NCI-H446 (cell line): ENCODE measurements at places on chromosomes 7 and 10.

DNA sequence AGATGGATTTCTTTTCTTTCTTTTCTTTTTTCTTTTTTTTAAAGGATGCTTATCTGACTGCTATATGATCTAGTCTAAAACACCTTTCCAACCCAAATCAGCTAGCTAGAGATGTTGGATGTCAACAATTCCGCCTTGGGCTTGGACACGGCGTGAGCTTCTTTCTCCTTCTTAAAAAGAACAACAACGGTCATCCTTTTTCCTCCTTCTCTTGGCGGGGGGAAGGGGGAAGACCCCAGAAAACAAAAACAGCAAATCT lies 1.0 kb downstream of the BEND7 start:
- DNase-seq, result no peak

DNA sequence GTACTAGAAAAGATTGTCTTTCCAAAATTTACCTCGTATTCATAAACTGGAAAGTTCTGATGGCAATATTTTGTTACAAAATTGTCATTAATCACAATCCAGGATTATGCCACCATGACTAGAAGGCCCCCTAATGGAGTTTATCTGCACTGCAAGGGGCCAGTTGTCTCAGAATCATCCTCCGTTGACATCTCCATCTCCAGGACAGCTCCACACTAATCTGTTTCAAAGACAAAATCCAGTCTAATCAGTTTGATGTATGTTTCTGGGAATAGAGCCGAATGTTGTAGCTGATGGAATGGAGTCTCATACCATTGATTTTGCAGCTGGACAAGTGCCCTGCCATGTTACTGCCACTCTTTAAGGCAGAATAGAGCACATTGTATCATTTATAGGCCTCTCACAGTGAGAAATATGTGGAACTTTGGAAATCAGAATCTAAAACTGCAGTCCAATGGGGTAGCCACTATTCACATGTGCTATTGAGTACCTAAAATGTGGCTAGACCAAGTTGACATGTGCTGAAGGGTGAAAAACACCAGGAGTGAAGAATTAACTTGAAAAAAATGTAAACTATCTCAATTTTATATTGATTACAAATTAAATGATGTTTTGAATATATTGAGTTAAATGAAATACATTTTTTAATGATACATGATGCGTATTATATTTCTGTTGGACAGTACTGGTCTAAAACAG lies 38.3 kb upstream of the TOMM7 start:
- peak; percentile 45 for DNase-seq

DNA sequence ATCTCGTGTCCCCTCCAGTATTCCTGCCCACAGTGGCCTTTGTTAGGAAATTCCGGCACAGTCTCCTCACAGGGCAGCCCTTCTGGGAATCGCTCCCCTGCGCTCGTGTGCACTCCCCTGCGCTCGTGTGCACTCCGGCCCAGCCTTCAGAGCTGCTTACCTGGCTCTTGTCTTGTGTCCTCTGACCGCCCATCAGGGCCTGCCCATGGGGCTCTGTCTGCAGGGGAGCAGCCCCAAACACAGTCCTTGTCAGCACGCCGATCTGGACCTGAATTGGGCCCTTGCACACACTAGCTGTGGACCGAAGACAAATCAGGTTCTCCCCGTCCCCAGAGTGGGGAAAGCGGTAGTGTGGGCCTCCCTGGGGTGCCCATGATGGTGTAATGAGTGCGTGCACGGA lies 179.4 kb downstream of the CUX1 start:
- DNase-seq, result no peak

DNA sequence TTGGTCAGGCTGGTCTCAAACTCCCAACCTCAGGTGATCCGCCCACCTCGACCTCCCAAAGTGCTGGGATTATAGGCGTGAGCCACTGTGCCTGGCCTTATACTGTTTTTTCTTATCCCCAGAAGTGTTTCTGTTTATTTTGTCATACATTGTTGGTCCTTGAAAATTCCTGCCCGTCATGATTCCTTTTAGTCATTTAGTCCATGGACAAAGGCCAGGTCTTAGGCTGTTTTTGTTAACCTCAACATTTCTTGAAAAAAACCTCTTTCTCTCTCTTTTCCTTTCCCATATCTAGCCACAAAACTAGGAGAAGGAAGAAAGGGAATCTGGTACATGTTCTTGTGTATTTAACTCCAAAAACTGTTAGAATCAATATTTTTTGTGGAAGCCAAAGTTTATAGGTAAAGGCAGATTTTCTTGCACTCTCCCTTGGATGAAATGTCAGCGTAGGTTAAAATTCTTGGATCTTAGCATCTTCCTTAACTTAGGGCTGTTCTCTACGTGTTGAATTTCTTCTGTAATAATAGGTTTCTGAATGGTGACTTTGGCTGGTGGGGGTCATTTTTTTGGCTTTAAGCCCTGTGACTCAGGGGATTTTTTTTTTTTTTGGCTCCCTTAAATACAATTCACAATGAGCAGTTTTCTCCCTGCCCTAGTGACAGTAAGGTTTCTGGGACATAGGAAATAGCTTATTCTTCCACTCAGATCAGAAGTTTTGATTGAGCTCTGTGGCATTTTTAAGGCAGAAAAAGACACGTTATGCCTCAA lies 500.8 kb downstream of the AUTS2 start:
- peak; percentile 9 for DNase-seq

- DNase-seq, result no peak
These were observed 29.9 kb upstream of the ZMIZ1 start for GRCh38 chr10:79038841-79039201.

- DNase-seq, result no peak
These were observed 3.5 kb upstream of the EBF3 start for GRCh38 chr10:129967579-129968019.

- no peak for DNase-seq
These were observed 476 bp upstream of the ZNF33B start for GRCh38 chr10:42638821-42639270.

DNA sequence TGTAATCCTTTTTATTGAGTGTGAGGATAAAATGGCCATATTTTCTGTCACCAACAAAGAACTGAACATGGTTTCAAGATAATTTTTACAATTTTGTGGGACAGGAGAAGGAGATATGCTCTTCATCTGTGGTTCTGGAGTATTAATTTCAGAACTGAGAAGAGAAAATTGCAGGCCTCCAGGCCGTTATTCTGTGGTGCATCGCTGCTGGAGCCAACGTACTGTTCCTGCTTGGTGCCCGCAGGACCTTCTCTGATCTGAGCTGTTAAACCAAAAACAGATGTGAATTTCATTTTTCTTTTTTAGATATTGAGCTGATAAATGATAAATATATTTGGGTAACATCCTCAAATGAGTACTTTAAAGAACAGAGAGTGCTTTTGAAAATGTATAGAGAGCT lies 63.9 kb downstream of the IKZF1 start:
- DNase-seq, result no peak

- no peak for DNase-seq
These were observed 1217.1 kb upstream of the CELF2 start for GRCh38 chr10:9800571-9800970.

DNA sequence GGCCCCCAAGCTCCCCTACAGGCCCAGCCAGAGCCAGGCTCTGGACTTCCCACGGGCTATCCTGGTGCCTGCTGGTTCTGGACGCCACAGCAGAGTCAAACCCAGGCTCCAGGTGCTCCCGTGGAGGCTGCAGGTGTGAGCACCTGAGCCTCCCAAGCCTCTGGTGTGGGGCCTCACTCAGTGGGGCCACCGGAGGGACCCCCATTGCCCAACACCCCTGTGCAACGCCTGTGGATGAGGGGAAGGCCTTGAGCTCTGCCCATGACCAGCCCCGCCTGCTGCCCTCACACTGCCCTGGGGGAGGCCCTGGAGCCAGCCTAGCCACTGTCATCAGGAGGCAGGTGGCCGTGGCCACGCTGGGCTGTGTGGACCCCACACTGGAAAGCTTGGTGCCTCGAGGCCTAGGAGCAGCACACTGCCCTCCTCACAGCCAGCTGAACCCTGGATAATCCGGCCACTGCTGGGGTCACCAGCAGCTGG lies 229.3 kb downstream of the MAD1L1 start:
- DNase-seq, result no peak

DNA sequence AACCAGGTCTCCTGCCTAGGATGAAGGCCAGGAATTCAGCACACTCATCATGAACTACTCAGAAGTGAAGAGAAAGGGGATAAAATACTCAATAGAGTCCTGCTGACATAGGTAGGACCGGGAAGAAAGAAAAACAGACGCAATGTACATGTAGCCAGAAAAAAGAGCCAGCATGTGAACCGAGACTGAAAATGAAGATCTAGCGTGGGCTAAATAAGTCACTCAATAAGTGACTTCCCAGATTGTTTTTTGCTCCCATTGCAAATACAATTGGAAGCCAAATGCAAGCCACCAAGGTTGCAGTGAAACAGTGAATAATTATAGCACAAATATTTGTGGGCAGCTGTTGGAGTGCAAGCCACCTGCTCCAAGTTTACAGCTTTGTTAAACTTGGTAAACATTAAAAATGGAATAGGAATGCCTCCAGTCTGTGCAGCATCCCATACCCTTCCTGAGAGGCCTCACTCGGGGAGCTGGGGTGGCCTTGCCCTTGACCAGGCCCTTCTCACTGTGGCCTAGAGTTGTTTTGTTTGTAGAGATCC lies 34.7 kb upstream of the HPS1 start:
- DNase-seq, result no peak

DNA sequence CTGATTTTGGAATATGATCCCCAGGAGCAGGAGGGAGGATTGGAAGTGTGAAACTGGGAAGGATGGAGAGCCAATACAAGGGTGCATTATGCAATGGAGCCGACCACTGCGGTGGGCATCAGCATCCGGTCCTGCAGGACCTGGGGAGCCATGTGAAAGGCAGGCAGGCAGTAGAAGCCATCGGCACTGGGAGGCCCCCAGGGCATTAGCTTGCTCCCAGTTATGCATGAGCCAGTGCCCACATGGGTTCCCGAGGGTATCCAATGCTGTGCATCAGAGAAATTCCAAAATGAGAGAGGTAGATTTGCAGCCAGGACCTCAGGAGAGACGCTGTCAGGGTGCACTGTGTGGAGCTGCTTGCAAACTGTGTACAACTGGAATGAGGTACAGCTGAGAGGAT lies 8.7 kb upstream of the KCP start:
- DNase-seq, result no peak

DNA sequence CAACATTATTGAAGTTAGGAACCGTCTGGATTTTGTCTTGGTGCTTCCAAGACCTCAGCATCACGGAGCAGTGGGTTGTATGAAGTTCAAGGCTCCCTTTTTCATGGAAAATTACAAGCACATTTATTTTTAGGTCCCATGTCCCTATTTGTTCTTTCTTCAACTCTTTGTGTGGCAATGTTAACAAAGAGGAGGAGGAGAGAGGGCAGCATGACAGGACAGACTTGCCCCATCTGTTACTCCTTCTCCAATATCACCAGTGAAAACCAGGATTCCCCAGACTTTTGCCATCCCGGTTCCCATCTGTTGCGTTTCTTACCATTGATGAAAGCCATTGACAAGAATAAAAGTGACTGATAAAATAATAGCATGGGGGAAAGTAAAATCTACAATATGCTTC lies 28.6 kb downstream of the EEPD1 start:
- peak; percentile 34 for DNase-seq

GRCh38 chr10:88833723-88834122 lies 17.9 kb downstream of the ANKRD22 start:
- no peak for DNase-seq

- DNase-seq, result no peak
These were observed 39.9 kb upstream of the RABGEF1 start for GRCh38 chr7:66700633-66701131.

DNA sequence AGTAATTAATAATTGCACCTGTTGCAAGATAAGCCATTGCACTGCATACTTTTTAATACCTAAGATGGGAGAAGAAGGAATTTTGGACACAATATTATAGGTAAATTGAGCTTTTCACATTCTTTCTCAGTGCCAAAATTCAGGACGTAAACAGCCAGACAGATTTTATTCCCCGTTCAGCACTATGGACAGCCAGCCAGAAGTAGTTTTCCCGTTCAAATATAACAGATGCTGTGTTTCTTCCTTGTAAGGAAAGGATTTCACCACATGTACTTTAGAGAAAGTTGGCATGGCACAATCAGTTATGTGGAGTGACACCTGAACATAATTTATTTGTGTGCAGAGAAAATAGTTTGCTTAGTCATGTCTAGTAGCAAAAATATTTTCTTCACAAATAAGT lies 34.8 kb downstream of the SEMA3E start:
- DNase-seq, result peak; percentile 9

DNA sequence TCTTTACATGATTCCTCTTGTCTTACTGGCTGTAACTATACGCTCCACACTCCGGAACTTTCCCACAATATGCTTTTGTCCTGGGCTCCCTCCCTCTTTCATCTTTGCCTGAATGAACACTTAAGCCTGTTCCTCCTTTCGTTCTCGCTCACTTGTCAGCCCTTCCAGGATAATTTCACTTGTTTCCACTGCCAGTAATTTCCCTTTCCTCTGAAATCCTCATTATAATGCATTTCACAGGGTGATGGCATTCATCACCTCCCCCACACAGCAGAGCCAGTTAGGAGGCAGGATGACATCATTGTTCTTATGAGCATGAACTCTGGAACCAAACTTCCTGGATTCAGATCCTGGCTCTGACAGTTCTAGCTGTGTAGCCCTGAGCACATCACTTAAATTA lies 372.6 kb downstream of the GPR158 start:
- DNase-seq, result no peak

- DNase-seq, result no peak
These were observed 176.5 kb upstream of the KCTD7 start for GRCh38 chr7:66452165-66452564.

- DNase-seq, result peak; percentile 45
These were observed 11.9 kb upstream of the OPALIN start for GRCh38 chr10:96370584-96371157.

DNA sequence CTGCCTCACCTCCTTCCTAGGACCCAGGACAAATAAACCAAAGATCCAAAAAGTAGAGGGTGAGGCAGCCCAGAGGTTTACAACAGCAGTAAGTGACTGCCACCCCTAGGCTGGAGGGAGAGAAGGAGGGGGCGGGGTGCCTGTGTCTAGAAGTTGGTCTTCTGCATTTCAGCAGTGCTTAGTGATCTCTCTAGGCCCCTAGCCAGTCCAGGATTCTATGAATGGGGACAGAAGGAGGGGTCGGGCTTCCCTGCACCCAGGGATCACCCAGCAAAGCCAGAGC lies 62.8 kb upstream of the KDM7A start:
- DNase-seq, result no peak

- no peak for DNase-seq
These were observed 5.9 kb upstream of the LRMDA start for GRCh38 chr10:75425291-75426079.

GRCh38 chr7:129804890-129805719 lies 147.7 kb downstream of the UBE2H start:
- DNase-seq, result no peak

GRCh38 chr10:88478256-88478655 lies 104.9 kb downstream of the RNLS start:
- DNase-seq, result no peak

- no peak for DNase-seq
These were observed 54.3 kb downstream of the MAP3K8 start for GRCh38 chr10:30488316-30488715.

GRCh38 chr7:92840316-92840715 lies 3.9 kb upstream of the CDK6 start:
- no peak for DNase-seq

DNA sequence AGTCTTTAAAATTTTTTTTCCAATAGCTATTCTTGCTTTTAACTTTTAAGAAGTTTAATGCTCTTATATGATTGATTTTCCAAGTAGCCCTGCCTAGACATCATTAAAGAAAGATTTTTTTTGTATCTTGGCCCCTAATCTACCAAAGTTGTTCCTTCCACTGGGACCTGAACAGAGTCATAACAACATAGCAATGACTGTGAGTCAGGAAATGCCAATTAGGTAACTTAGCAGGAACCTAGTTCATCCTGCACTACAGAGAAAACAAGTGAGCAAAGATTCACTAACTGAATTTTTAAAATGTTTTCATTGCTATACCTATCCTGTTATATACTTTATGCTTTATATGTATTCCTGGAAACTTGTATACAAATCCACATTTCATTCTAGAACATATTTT lies 284.7 kb downstream of the BICC1 start:
- DNase-seq, result no peak
